ENCODE measurements at places on chromosomes 2 and 18. TPM values are rescaled to one million over a fixed set of nuclear protein-coding genes. Genes with fewer than 3 reads are reported as not detected.

Gene FAM237A
- not detected for total RNA-seq

Gene POTEC
- not detected for total RNA-seq

Gene DCDC2C
- not detected for total RNA-seq

Gene KCNIP3
- 2.9 TPM for total RNA-seq

Gene DTNA
- total RNA-seq: 34.3 TPM

Gene MAP3K19
- not detected for total RNA-seq

Gene IER3IP1
- total RNA-seq: 24.8 TPM

Gene C2orf80
- total RNA-seq: not detected

Gene CYP26B1
- total RNA-seq: 2.5 TPM

Gene TGFBRAP1
- 7.0 TPM for total RNA-seq

Gene ASB18
- total RNA-seq: not detected

Gene LPIN2
- total RNA-seq: 43.7 TPM

Gene COL3A1
- 14,045 TPM for total RNA-seq

Gene FOXI3
- not detected for total RNA-seq

Gene ALPG
- total RNA-seq: not detected

Gene UPP2
- total RNA-seq: not detected

Gene LIMS4
- 4.7 TPM for total RNA-seq

Gene TNFRSF11A
- total RNA-seq: 0.08 TPM

Gene SCYGR2
- not detected for total RNA-seq

Gene MREG
- 2.8 TPM for total RNA-seq

Gene LCT
- total RNA-seq: not detected

Gene INPP5D
- 0.98 TPM for total RNA-seq

Gene FAM136A
- 35.5 TPM for total RNA-seq

Gene MEX3C
- total RNA-seq: 44.2 TPM

Gene RGPD4
- total RNA-seq: 0.16 TPM

Gene ADRA2B
- under 0.01 TPM for total RNA-seq

Gene C18orf54
- total RNA-seq: 12.7 TPM

Gene ACTR2
- 127 TPM for total RNA-seq

Gene RMND5A
- total RNA-seq: 20.2 TPM

Gene LINC00305
- total RNA-seq: not detected

Gene LIMS3
- 6.1 TPM for total RNA-seq

Gene NEDD4L
- total RNA-seq: 15.5 TPM

Gene SESTD1
- total RNA-seq: 62.3 TPM

Gene ZNF638
- total RNA-seq: 123 TPM

Gene POTEI
- not detected for total RNA-seq

Gene KCNE4
- 22.2 TPM for total RNA-seq

Gene SKOR2
- not detected for total RNA-seq

Gene IL36B
- not detected for total RNA-seq

Gene EVX2
- not detected for total RNA-seq

Gene ACMSD
- not detected for total RNA-seq

Gene DUSP2
- 1.4 TPM for total RNA-seq

Gene TWIST2
- 15.8 TPM for total RNA-seq

Gene CDH2
- 64.1 TPM for total RNA-seq

Gene LHCGR
- total RNA-seq: not detected

Gene SEMA4C
- 20.4 TPM for total RNA-seq

Gene GREB1L
- 3.7 TPM for total RNA-seq

Gene TMEM198
- 1.1 TPM for total RNA-seq

Gene ATG9A
- total RNA-seq: 45.1 TPM

Gene MPP4
- total RNA-seq: 4.0 TPM

Gene ARHGAP15
- total RNA-seq: not detected

Gene TMEM178A
- 0.36 TPM for total RNA-seq

Gene MROH2A
- under 0.01 TPM for total RNA-seq

Gene MAL
- total RNA-seq: not detected

Gene TMEM163
- not detected for total RNA-seq

Gene ABHD3
- total RNA-seq: 1.1 TPM

Gene HDAC4
- 28.3 TPM for total RNA-seq

Gene TNFAIP6
- 51.9 TPM for total RNA-seq

Measured in fibroblast of the aortic adventitia (primary cell).